Stimulated activated CD4-positive, alpha-beta T cell treated with anti-CD3 and anti-CD28 coated beads, TNF-alpha, amount 100 ng/mL, for 24 hours (primary cell): ENCODE measurements at places on chromosomes 2 and 18.

- DNase-seq: no peak
Observed at GRCh38 chr2:198146346-198146940, 342.1 kb downstream of the PLCL1 start.

DNA sequence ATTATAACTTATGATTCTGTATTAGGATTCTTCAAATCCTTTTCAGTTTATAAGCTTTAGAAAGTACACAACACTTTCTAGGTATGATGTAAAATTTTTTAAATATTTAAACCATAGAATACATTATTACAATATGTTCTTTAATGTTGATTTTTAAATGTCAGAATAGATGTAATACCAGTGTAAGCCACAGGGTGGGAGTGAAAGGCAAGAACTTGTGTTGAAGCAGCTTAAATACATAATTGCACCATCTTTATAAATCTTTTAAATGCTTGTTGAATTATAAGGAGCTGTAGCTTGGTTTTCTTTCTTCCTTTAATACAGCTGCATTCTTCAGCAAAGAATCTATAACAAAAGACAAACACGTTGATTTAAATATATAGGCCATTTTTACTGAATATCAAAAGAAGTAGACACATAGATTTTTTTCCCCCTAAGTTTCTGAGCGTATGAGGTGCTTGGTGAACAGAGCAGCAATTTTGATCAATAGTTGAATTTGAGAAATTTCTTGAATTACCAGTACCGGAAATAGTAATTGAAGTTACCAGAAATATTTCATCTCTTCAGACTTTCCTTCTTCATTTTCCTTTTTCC lies 63.0 kb downstream of the TANK start:
- no peak for DNase-seq

- no peak for DNase-seq
Observed at GRCh38 chr18:48922801-48923730, 27.7 kb downstream of the SMAD7 start.

GRCh38 chr18:3179430-3180089 lies 40.2 kb downstream of the MYOM1 start:
- DNase-seq: no peak

DNA sequence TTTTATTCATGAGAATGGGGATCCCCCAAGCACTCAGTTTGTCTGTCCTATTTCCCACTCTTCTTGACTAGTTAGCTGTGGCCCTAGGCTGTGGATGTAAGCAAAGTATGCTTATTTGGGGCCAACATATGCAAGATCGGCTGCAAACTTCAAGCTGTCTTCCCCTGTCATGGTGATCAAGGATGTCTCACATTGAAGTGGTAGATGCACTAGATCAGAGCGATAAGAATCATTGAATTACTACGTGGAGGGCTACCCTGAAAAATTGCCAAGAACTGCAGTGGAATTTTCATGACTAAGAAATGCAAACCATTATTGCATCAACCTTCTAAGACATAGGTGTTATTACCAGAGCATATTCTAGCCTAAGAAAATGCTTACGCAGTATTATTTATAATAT lies 527.4 kb downstream of the RNF144A start:
- DNase-seq: no peak

- DNase-seq: no peak
Observed at GRCh38 chr2:47237375-47238334, 82.5 kb upstream of the STPG4 start.

DNA sequence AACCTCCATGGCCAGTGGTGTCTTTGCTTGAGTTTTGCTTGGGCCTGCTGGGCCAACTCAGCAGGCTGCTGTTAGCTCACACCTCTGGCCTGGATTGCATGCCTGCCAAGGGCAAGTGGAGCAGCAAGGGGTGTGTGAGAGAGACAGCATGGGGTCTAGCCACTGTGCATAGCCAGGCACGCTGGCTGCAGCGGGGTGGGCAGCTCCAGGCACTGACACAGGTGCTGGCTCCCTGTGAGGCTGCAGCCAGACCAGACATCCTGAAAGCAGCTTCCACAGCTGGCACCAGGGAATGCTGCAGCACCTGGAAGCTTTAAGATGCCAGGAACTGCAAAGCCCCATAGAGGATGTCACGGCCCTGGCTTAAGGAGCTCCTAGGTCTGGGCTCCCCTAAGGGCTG lies 376.4 kb upstream of the VWC2L start:
- no peak for DNase-seq
